Urinary bladder (tissue), 4 donors: ENCODE measurements at places on chromosomes 11 and 22. TPM values are rescaled to one million over a fixed set of nuclear protein-coding genes. Genes with fewer than 3 reads are reported as not detected.

APOA4 gene
- total RNA-seq = not detected

OR52H1 gene
- total RNA-seq = 2.2 TPM

EFEMP2 gene
- total RNA-seq = 43.3 TPM

DNA sequence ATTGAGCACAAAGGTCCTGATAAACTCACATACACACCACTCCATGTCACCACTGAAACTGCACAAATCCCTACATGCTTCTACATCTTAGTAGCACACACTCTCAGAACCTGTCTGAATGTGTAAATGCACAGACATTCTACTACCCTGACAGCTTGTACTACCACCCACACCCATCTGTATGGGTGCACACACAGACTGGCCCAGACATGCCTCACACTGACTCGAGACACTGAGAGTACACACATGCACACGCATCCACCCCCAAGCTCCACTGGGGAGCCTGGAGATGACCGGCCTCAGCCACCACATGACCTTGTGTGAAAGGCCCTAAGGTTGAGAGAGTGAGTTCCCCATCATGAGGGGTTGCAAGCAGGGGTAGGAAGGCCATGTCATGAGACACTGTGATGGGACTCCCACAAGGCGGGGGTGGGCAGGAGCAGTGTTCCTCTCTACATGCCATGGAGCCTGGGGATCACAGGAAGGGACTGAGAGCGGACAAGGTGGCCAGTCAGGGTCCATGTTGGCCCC lies 28.1 kb downstream of the ARAP1 start:
- no peak for DNase-seq

DNA sequence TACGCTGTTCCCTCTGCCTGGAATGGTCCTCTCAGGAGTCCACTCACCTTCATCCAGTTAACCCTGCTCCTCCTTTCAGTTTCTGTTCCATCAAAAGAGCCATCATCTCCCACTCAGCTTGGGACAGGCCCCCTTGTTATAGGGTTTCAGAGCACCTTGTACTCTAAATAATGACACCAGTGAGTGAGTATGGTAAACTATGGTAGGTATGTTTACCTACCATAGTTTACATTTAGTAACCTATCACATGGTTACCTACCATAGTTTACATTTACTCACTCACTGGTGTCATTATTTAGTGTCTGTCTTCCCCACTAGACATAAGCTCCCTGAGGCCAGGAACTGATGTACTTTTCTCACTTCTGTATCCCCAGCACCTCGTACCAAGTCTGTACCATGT lies 130.2 kb upstream of the SESN3 start:
- DNase-seq = no peak

- DNase-seq = no peak
Measured at GRCh38 chr11:108538022-108538424, 39.8 kb upstream of the POGLUT3 start.

DNA sequence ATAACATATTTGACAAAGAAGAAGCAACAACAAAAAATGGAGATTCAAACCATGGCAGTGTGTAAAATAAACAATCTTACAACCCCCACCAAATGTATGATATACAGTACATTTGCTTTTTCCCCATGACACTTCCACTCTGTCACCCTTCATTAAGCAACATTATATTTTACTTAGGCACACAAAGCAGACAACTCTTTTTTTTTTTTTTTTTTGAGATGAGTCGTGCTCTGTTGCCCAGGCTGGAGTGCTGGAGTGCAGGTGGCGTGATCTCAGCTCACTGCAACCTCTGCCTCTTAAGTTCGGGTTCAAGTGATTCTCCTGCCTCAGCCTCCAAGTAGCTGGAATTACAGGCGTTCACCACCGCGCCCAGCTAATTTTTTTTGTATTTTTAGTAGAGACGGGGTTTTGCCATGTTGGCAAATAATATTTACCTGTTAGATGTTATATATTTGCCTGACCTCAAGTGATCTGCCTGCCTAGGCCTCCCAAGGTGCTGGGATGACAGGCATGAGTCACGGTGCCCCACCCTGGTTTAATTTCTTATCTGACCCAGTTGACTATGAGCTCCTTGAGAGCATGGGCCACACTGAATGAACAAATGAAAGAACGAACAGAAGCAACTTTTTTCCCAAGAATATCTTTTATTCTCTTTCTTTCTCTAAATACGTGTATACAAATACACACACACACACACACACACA lies 5.5 kb upstream of the PCF11 start:
- no peak for DNase-seq

DNA sequence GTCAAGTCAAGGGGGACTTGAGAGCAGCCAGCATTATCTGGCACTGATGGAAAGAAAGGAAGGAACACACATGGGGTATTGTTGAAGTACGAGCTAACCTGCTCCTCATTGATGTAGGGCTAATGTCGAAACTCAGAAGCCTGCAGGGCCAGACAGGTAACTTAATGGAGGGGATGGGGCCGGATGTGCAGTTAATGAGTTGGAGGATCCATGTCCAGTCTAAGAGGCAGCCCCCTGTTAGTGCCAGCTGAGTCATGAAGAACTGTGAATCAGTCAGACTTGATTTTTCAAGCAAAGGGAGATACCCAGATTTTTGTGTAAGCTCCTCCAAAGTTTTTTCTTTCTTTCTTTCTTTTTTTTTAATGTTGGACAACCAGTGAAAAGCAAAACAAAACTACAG lies 65.6 kb downstream of the CECR2 start:
- DNase-seq = no peak

DNA sequence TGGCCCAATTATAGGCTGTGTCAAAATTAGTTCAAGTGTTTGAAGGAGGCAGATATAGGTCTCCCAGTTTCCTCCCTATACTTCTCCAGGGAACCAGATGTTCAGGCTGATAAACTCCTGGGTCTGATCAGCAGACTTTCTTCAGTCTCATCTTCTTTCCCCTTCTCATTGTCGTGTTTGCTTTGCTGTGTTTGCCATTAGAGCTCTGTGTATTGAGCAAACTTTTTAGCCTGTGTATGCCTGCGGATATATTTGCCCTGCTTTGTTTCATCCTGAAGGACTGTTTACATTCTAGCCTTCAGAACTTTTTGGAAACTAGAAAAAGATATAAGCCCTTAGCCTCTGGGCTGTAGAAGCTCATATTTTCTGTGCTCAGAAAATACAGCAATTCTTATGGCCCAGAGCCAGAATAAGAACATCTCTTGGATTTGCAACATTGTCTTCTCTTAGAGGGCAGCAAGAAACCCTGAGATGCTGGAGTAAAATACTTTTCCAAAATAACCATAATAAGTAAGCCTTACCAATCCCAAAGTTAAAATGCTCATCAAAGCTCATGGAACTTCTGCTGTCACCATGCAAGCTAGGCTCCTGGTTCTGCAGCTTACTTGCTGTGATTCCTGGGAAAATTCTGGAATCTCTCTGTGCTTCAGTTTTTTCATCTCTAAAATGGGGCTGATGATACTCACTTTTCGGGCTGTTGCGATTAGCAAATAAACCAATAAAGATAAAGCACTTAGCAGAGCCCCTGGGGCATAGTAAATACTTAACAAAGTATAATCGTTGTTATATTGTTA lies 34.1 kb upstream of the ME3 start:
- DNase-seq = no peak

GRCh38 chr11:65640483-65641296 lies 2.8 kb downstream of the SIPA1 start:
- DNase-seq = no peak

- no peak for DNase-seq
Measured at GRCh38 chr11:22657101-22657694, 9.2 kb upstream of the GAS2 start.

DNA sequence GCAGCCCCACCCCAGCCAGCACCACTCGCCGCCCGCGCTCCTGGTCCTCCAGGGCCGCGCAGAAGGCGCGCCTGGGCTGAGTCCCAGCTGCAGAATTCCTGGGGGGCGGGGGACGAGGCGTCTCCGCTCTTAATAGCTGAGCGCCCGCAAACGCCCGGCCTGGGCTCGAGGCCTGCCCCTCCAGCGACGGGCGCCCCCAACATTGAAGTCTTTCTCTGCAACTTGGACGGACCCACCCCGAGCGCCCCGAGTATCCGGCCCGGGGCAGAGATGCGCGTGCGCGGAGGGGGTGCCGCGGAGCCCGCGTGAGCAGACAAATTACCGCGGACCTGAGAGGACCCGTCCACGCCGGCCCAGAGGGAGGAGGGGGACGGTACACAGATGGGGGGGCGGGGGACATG lies 6.7 kb upstream of the SYT7 start:
- DNase-seq = no peak
